Transverse colon (tissue), 4 donors: ENCODE measurements at places on chromosomes 16 and 17.

DNA sequence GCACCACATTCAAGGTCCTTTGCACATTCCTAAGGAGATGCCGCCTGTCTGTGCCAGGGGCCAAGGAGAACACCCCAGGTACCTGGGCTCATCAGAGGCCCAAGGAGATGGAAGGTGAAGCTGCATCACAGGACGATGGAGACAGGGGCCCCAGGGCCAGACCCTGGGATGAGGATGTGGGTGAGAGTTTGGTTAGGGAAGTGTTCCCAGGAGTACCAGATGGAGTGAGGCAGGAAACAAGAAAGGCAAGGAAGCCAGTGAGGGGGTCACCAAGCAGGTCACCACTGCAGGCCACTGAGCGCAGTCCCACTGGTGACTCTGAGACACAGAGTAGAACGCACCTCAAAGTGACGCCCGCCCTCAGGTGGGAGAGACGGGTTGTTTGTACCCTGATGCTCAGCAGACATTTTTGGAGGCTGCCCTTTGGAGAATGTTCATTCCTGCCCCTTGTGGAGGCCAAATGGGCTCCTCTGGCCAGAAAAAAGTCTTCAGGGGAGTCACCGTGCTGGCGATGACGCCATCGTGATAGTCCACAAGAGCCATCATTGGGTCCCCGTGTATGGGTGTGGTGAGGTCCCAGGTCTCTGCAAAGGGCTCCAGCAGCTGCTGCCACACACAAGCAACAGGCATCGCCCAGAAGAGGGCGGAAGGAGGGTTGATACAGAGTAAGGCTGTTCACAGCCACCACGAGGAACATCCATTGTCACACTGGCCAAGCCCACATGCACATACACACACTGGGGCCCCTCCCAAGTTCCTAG lies 57.5 kb downstream of the BEAN1 start:
- no peak for DNase-seq

DNA sequence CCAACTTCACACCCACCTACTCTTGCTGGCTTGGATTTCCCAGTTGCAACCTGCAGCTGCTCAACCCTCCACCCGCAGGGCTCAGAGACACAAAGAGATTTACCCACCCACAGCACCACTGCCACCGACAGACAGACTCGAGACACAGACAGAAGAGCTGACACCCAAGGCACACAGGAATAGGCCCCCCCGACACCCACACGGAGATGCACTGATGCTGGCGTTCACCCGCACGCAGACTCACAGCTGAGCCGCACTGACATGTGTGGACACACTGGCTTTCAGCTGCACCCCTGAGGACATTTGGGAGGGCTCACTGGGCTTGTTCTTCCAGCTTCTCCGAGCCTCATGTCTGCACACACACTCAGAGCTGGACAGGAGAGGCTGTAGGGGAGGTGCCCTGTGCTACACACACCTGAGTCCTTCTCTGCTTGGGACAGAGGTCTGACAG lies 8.2 kb downstream of the STX1B start:
- DNase-seq: no peak

GRCh38 chr17:10618202-10618635 lies 38.9 kb downstream of the MYH3 start:
- peak; percentile 68 for DNase-seq

DNA sequence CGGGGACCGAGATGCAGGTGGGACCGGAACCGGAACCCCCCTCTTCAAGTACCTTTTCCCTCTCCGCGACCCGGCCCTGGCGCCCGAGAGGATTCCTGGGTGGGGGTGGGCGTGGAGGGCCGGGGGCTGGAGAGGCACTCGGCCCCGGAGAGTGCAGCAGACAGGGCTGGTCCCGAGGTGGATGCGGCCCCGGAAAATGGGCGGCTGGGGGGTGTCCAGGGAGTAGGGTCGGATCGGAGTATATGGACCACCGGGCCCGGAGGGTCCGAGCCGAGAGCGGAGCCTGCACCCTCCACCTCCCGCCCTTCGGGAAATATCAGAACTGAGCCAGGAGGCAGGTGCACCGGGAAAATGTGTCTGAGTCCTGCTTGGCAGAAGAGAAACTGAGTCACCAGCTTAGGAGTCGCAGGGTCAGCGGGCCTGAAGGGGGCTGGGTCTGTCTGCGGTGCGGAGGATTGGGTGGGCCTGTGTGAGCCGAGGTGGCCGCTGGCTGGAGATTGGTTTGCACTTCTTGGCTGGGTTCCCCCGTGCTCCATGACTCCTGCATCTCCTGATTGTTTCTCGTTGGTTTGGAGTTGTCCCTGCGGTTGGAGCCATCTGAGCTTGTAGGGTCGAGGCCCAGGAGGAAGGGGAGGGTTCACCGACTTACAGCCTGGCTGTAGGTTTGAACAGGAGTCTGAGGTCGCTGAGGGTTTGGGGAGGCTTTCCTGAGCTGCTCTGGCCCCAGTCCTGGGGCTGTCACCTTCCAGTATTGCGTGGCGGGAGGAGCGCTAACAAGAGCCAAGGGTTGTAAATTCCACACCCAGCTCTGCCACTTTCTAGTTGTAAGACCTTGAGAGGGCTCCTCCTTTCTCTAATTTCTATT lies 518 bp downstream of the SH2B1 start:
- DNase-seq: peak; percentile 65

DNA sequence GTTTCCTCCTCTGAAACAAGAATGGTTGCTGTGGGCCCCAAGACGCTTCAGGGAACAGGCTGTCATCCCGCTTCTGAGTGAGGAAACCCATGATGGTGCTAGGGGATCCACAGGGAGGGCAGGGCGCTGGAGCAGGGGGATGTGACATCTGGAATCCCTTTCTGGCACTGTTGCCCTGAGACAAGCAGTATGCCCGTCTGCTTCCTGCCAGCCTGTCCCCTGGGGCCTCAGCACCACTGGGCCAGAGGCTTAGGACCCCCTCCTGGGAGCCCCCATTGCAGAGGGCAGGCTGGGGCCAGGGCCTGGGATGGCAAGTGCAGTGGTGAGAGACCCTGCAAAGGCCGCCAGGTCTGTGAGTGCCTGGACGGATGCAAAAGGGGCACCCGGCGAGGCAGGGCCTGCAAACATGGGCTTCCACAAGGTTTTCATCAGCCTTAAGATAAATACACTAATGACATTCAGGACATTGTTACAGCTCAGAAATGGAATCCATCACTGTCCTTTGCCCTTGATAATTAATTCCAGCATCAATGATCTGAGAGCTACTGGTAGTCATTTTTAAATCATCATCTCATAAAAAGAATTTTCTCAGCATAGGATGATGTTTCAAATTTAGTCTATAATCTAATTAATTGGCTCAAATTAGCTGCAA lies 51.6 kb downstream of the PRMT7 start:
- DNase-seq: no peak

GRCh38 chr17:68249354-68249765 lies 1.5 kb downstream of the AMZ2 start:
- DNase-seq: no peak

- DNase-seq: no peak
Observed at GRCh38 chr16:64412578-64413280, 709.1 kb downstream of the CDH11 start.
